ENCODE measurements at places on chromosomes 12 and 14.

GRCh38 chr14:65224799-65225198 is 122.5 kb upstream of the MAX start:
- DNase-seq = no peak

DNA sequence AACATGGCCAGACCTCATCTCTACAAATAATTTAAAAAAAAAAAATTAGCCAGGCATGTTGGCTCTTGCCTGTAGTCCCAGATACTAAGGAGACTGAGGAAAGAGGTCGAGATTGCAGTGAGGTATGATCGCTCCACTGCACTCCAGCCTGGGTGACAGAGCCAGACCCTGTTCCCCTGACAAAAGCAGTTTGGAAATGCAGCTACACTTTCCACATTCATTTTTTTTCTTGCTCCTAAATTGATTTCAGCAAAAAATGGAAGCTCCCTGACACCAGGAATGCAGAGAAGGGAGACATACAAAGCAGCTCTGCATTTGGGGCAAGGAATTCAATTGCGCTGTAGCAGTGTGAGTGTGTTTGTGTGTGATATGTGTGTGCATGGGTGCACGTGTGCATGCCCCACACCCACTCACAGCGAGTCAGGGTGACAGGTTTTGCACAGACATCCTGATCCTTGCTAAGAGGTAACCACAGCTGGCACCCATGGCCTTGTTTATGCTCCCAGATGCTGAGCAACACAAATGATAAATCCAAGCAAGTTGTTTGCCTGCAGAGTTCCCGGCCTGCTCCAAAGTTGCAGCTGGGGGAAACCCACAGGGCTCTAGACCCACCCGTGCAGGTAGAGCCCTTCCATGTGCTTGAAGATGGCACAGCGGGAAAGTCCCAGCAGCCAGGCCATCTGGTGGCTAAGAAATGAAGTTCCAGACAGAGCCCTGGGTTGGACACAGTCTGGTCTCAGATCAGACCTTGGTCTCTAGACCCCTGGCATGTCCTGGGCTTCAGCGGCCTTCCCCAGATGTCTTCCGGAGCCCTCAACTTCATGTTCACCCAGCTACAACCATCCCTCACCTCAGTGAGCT is 25.9 kb upstream of the BDKRB2 start:
- DNase-seq = no peak

- DNase-seq = no peak
Observed at GRCh38 chr14:75430526-75430925, 2.7 kb downstream of the JDP2 start.

- DNase-seq = no peak
Observed at GRCh38 chr12:55658635-55659391, 22.1 kb downstream of the OR10P1 start.

- DNase-seq = no peak
Observed at GRCh38 chr14:64787619-64788018, 83.4 kb downstream of the PLEKHG3 start.
